ENCODE measurements at places on chromosomes 4 and X.

DNA sequence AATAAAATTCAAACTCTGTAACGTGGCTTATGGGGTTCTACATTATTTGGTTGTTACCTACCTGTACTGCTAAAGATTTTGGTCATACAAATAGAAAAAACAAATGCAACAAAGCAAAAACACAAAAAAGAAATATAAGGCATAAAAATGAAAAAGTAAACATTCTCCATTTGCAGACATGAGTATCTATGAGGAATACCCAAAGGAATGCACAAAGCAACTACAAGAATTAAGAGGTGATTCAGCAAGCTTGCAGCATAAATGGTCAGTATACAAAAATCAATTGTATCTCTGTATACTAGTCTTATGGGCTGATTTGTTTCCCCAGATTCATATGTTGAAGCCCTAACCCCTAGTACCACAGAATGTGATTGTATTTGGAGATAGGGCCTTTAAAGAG is 3.6 kb upstream of the PDE5A start:
- DNase-seq, result no peak

DNA sequence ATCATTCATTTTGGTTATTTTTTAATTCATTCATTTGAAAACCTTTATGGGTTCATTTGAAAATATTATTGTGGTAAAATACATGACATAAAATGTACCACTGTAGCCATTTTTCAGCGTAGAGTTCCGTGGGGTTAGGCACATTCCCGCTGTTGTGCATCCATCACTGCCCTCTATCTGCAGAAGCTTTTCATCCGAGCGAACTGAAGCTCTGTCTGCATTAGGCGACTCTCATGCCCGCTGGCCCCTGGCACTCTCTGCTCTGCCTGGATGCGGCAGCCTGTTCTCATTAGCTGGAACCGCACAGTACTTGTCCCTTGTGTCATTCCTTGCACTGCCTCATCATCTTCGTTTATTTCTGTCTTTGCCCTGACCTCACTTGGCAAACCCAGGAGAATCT is 17.5 kb downstream of the CFAP99 start:
- DNase-seq, result no peak

DNA sequence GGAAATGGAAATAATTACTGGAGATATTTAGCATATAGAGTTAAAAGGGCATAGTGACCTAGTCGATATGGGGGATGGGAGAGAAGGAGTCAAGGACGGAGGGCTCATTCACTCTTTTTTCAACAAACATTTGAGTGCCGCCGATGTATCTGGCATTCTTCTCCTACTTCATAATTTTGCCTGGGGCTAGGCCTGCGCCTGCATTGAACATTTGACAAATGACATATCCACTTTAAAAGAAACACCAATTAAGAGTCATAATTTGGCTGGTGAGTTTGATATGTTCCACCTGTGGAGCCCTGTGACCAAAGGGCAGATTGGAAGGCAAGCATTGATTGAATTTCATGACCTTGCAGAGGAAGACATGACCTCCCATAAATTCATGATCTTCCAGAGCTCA is 2.6 kb upstream of the GPC3 start:
- DNase-seq, result no peak

DNA sequence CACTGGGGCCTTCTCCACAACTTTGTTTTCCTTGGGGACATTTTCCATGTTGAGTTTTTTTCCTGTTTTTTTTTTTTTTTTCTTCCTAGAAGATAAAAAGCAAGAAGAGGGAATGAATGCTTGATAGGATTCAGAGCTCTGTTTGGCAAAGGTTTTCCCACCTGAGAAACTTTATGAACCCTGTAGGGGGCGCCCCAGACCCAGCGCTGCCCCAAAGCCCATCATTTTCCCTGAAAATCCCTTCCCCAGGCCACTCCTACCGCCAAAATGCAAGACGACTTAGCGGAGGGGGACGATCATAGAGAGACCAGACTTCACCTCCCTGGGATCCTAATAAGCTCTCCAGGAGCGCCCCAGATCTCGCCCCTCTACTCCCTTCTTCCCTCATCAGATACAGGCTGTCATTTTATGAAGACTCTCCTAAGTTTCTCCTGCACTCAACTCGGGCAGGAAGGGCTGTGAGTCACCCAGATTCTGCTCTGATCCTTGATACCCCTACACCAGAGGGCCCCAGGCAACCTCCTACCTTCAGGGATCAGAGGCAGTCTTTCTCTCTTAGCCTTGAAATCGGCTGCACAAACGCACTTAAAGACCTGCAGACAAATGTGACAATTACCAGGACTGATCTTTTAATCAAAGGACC is 1.4 kb downstream of the BEX5 start:
- DNase-seq, result peak; percentile 16

DNA sequence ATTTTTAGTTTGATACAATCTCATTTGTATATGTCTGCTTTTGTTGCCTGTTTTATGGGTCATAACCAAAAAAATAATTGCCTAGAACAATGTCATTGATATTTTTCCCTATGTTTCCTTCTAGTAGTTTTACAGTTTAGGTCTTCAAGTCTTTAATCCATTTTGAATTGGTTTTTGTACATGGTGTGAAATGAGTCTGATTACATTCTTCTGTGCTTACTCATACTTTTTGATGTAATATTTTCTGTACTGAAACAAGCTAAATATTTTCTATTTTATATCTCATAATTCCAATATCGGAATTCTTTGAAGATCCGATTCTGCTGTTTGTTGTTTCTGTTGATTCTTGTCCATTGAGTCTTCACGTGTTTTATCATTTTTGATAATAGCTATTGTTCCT is 10.6 kb downstream of the TMEM156 start:
- no peak for DNase-seq

DNA sequence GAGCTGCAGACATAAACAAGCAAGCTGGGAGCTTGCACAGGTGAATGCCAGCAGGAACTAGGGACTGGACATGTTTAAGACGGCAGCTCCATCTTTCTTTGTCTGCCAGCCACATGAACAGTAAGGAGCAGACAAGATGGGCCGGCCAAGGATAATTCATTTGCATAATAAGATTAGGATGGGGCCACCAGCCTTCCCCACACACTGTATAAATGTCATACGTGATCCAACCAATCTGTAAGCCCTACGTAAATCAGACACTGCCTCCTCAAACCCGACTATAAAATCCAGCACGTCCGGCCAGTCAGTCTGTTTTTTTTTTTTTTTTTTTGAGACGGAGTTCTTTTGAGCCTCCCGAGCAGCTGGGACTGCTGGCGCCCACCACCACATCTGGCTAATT is 75.6 kb upstream of the BOD1L1 start:
- no peak for DNase-seq

DNA sequence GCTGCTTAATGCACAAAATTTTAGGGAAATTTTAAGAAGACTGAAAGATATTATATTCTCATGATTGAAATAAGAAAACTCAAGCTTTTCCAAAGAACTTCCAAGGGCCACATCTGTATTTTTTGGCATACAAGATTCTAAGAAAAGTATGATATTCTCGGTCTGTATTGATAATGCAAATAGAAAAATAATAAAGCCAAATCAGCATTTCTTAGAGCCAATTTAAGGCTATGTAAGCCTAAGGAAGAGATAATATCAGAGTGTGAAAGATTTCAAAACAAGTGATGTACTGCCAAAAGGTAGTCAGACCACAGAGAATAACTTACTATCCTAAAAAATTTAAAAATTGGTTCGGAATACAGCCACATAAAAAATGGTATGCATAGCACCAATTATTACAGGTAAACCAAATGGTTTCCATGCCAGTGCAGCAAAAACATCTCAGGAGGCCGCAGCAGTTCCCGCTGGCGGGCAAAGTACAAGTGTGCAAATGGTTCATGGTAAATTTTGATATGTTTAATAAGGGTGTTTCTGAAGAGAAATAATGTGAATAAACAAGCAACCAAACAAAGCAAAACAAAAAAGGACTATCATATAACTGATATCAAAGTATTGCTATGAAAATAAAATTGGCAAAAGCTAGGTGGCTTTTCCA is 35.2 kb upstream of the NAP1L5 start:
- DNase-seq, result no peak

DNA sequence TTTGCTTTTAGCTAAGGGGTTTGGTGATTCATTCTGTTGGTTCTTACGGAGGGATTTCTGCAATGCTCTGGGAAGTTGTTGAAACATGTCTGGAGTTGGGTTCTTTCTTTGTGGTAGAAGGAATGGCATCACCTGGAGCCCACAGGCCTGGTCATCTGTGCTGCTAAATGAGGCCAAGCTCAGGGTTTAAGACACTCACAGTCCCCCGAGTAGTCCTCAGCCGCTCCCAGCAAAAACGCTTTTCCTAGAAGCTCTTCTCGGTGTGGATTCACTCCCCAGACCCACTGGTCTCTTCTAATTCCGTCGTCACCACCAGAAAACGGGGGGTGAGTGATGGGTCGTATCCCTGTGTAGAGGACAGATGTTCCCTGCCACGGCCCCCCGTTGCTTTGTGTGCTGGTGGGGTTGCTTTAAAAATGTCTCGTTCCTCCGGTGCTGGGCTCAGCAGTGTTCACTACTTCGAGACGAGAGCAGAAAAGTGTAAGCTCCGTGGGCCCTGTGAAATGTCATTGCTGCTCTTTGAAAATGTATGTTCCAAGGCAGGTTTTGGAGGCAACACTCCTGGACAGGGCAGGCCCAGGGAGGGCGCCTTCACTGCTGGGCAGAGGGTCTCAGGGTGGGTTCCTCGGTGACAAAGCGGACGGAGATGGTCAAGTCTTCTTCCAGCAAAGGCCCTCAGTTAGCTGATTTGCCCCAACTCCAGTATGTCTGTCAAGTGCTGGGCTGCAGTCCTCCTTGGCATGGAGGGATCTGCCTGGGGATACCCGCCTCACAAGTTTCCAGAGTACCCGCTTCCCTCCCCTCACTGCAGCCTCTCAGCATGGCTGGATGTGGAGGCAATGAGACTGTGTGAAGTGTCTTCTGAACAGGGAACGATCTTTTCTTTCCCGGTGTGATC is 37.3 kb downstream of the PSAPL1 start:
- DNase-seq, result no peak

DNA sequence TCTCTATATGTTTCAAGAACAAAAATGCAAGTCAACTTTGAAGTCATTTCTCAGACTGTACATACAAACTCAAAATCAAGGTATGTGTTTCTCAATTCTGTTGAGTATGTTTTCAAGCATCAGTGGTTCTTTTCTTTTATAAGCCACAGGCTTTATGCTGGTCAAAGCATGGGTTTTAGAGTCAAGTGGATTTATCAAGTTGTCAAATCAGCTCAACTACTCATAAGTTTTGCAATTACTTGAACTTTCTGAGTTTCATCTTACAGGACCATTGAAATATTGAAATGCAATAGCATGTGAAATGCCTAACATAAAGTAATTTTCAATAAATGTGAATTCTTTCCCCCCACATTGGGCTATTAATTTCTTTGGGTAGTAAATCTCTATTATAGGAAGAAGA is 239.9 kb upstream of the DKK2 start:
- DNase-seq, result no peak

DNA sequence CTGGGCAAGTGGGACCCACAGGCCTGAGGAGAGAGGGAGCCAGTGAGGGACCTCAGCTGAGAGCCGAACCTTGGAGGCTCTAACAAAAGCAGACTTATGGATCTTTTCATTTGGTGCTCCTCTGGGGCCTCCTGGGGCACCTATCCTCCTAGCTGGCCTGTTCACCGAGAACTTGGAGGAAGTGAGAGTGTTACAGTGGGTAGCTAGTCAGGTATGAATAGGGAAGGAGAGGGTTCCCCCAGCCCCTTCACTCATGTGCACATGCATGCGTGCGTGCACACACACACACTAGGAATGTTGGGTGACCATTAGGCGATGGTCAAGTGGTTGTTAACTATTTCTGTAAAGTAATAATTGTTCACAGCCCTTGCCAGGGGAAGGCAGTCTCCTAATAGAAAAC is 18.6 kb upstream of the TMEM185A start:
- no peak for DNase-seq

DNA sequence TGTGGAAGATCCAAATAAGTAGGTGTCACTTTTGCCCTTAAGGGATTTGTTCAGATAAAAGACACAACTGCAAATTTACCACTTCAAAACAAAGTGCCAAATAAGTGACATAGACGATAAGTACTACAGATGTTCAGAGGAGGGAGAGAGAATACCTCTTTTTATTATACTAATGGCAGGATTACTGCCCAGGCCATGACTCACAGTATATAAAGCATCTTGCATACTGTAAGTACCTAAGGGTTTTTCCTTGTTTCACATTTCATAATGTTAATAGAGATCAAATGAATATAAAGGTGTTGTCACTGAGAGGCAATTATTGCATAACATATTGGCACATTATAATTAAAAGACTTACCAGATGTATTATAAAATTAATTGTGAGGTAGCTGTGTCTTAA is 46.4 kb downstream of the PTPN13 start:
- no peak for DNase-seq

DNA sequence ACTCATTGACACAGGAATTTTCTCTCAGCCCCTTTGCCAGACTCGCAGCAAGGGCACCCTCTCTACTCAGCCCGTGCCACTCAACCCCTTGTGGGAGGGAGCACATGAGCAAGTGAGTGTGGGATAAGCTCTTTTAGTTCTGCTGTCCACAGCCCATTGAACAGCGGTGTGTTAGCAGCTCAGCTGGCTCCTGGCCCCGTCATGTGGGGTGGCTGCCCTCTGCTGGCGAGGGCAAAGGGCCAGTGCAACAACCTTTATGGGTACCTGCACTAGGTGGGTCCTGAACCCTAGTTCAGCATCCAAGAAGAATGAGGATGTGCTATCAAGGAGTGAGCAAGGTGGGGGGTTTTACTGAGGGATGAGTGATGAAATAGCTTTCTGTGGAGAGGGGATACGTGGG is 85.0 kb upstream of the ZNF81 start:
- DNase-seq, result peak; percentile 46

DNA sequence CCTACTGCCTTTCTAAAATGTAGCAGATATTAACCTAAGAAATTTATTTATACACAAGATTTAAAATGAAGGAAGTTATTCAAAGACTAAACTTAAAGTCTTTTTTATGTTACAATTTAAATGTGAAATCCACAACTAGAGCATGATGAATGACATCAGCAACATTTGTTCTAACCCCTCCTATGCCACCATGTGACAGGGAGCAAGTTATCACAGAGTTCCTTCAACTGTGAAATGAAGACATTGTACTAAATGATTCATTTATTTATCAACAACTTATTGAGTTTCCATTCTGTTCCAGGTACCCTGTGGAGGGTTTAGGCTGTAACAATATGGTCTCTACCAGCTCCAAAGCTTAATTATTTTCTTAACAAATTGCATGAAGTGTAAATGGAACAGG is 76.9 kb downstream of the SLC39A8 start:
- no peak for DNase-seq

DNA sequence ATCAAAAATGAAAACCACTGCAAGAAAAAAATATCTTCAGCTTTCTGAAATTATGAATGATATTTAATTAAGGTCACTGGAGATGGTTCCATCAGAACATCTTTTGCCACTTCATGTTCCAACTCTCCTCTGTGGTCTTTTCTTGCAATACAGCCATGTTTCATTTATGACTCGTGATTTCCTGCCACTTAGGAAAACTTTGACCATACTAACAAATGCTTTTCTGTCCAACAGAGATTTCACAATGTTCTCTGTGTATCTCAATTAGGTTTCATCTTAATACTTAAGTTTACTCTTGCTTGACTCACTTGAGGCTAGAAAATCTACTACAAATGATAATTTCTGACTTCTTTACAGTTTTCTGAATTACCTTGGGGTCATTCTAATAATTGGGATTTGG is 330.9 kb downstream of the CXXC4 start:
- DNase-seq, result no peak

Data from stimulated activated naive CD8-positive, alpha-beta T cell treated with anti-CD3 and anti-CD28 coated beads, Interleukin-15, Interleukin-2, amounts not matched to agents 100 U/mL and 50 U/mL, for 24 hours (primary cell).